ENCODE measurements at places on chromosomes 1 and 21.

- no peak for DNase-seq
Measured at GRCh38 chr1:17672226-17672625, 82.9 kb upstream of the ACTL8 start.

DNA sequence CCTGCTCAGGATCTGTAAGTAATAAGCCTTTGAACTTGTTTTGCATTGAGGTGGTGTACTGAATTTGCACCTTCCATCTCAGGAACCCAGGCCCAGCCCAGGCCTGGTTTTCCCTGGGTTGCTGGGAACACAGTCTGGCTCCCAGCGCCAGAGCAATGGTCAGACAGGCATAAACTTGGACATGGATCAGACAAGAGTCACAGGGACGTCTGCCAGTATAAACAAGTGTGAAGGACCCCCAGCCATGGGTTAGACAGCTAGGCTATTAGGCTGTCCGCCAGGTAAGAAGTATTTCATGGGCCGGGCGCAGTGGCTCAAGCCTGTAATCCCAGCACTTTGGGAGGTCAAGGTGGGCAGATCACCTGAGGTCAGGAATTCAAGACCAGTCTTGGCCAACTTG lies 5.5 kb downstream of the IFNLR1 start:
- DNase-seq, result no peak

DNA sequence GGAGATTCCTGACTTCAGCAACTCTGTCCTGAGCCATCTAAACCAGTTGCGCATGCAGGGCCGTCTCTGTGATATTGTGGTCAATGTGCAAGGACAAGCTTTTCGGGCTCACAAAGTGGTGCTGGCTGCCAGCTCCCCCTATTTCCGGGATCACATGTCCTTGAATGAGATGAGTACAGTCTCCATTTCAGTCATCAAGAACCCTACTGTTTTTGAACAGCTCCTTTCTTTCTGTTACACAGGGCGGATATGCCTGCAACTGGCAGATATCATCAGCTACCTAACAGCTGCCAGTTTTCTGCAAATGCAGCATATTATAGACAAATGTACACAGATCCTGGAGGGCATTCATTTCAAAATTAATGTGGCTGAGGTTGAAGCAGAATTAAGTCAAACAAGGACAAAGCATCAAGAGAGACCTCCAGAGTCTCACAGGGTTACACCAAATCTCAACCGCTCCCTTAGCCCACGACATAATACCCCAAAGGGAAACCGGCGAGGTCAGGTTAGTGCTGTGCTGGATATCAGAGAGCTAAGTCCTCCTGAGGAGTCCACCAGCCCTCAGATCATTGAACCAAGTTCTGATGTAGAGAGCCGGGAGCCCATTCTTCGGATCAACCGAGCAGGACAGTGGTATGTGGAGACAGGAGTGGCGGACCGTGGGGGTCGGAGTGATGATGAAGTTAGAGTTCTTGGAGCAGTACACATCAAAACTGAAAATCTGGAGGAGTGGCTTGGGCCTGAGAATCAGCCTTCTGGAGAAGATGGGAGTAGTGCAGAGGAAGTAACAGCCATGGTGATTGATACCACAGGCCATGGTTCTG lies 2.3 kb downstream of the ZBTB37 start:
- peak; percentile 46 for DNase-seq

DNA sequence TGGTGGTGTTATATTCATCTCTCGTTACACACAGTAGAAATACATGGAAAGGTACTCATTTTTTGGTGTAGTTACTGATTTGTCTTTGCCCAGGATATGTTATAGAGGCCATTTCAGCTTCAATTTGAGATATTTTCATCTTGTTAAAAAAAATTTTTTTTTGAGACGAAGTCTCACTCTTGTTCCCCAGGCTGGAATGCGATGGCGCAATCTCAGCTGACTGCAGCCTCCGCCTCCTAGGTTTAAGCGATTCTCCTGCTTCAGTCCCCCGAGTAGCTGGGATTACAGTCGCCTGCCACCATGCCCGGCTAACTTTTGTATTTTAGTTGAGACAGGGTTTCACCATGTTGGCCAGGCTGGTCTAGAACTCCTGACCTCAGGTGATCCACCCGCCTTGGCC lies 19.0 kb downstream of the MORC3 start:
- DNase-seq, result no peak

GRCh38 chr21:33478935-33479678 lies 667 bp downstream of the TMEM50B start:
- DNase-seq, result peak; percentile 17

DNA sequence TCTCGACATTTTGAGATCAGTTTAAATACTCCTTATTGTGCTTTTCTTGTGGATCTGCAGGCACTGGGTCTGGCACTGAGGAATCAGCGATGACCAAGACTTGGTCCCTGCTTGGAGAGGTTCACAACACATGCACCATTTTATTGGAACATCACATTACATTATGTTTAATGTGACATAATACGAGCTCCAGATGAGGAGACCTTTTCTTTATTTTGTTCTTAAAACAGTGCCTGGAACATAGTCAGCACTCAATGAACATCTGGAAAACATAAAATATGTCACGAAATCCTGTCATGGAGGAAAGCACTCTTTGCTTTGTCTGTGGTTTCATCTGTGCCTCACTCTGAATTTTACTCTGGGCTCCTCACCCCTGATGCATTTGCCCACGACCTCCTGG lies 110.7 kb downstream of the ST6GALNAC3 start:
- no peak for DNase-seq

- no peak for DNase-seq
Measured at GRCh38 chr1:216827251-216827650, 104.0 kb upstream of the ESRRG start.

GRCh38 chr1:244339776-244340175 lies 111.9 kb downstream of the ADSS2 start:
- no peak for DNase-seq

DNA sequence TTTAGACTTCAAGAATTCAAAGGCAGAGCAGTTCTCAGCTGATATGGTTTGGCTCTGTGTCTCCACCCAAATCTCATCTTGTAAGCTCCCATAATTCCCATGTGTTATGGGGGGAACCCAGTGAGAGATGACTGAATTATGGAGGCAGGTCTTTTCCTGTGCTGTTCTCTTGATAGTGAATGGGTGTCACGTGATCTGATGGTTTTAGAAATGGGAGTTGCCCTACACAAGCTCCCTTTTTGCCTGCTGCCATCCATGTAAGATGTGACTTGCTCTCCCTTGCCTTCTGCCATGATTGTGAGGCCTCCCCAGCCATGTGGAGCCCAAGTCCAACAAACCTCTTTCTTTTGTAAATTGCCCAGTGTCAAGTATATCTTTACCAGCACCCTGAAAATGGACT lies 146.5 kb downstream of the EIF4G3 start:
- no peak for DNase-seq

GRCh38 chr1:234689236-234689635 lies 79.3 kb upstream of the IRF2BP2 start:
- DNase-seq, result no peak

Measured in T47D (cell line).